ENCODE measurements at places on chromosomes 2 and 18.

DNA sequence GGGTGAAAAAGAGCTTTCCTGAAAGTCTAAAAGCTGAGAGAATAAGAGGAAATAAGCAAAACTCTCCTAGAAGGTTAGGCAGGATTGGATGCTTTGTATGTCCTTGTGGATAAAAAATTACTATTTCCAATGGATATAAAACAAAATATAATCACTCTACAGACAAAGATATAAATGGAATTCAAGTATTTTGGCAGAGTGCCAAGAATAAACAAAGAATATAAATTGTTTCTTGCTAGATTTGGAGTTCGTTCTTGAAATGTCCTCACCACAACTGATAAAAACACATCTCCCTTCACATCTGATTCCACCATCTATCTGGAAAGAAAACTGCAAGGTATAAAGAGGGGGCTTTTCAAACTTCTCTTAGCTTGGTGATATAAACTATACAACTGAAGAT lies 13.3 kb downstream of the SULT1C3 start:
- DNase-seq, result no peak

- no peak for DNase-seq
Observed at GRCh38 chr2:105714141-105714540, 30.6 kb upstream of the NCK2 start.

DNA sequence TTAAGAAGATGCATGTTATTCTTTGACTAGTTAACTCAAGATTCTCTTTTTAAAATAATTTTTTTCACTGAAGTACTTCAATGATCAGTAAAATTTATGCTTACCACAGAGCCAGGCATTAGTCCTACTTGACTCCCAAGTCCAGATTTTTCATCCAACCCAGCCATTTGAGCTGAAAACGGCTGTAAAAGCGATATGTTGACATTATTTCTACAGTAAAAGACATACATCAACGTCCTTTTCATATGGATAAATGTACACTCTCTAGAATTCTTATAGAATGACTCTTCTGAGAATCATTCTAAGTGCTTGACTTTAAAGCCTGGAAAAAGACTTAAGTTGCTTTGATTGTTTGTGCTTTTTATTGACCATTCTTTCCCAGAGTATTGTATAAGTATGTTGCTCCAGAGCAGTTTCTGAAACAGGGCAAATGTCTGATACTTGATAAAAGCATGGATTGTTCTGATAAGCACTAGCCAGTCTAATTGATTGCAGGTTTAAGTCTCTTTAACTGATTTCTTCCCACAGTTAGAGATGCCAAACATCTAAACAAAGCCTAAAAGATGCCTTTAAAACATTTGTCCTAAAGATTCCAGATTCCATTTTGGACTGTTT lies 90.9 kb downstream of the COL5A2 start:
- DNase-seq, result no peak

GRCh38 chr18:4157352-4157751 lies 297.8 kb downstream of the DLGAP1 start:
- DNase-seq, result no peak

DNA sequence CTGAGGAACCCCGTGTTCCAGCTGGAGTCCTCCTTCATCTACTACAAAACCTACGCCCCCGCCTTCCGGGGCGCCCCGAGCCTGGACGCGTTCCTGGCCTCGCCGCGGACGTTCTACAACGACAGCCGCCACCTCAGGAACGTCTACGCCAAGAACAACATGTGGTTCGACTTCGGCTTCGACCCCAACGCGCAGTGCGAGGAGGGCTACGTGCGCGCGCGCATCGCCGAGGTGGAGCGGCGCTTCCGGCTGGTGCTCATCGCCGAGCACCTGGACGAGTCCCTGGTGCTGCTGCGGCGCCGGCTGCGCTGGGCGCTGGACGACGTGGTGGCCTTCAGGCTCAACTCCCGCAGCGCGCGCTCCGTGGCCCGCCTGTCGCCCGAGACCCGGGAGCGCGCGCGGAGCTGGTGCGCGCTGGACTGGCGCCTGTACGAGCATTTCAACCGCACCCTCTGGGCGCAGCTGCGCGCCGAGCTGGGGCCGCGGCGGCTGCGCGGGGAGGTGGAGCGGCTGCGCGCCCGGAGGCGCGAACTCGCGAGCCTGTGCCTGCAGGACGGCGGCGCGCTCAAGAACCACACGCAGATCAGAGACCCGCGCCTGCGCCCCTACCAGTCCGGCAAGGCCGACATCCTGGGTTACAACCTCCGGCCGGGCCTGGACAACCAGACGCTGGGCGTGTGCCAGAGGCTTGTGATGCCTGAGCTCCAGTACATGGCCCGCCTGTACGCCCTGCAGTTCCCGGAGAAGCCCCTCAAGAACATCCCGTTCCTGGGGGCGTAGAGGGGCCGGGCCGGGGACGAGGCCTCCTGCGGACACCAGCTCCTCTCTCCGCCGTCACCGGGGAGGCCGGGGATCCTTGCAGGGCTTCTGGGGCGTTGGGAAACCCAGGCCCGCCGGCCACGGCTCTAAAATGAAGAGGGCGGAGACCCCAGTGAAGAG lies 5.3 kb upstream of the NEU4 start:
- peak; percentile 8 for DNase-seq

GRCh38 chr18:35142275-35142615 lies 98.6 kb upstream of the ZNF397 start:
- no peak for DNase-seq

- no peak for DNase-seq
Observed at GRCh38 chr2:173792741-173793140, 172.4 kb downstream of the SP3 start.

GRCh38 chr2:203909974-203910373 lies 26.6 kb upstream of the ICOS start:
- DNase-seq, result no peak

- DNase-seq, result no peak
Observed at GRCh38 chr18:13762690-13763439, 36.4 kb downstream of the RNMT start.

DNA sequence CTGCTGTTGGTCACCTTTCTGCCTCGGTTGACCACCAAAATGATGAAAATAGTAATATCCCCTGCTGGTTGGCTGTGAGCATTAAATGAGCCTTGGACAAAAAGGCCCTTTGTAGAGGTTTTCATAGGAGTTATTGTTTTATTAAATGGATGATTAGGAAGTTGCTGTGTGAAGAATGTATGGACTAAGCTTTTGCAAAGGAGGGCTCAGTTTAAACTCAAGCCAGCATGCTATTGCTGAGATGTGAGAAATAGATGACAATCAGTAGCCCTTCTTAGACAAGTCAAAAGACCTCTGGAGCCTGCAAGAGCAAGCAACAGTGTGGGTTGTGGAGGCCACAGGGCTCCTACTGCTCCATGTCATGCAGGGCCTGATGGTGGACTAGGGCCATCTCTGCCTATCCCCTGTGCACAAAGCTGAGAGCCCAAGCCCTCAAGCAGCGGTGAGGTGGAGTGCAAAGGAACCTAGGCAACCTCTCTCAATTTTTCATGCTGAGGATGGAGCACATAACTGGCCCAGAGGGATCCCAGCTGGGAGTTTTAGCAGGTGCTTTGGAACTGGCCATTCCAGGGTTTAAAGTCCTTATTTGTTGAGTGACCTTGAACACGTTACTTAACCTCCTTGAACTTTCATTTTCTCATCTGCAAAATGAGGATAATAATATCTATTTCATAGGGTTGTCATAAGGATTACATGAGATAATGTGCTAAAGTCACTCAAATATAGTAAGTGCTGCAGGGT lies 37.1 kb downstream of the FOSL2 start:
- no peak for DNase-seq

DNA sequence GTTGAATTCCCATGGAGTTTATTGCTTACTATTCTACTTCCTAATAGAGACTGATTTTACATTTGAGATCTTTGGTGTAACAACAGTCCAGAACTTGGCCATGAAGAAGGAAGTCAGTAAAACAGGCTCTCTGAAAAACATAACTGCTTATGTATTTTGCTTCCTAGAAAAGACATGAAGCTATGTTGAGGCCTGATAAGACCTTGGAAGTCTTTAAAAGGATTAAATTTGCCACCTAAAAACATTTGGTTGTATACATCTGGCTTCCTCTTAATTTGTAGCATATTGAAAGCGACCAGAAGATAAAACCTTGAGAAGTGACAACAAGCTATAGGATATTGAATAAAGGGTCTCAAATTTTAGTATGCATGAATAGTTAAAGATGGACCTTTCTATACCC lies 36.4 kb downstream of the PTRHD1 start:
- DNase-seq, result no peak

- DNase-seq, result no peak
Observed at GRCh38 chr2:86283411-86284030, 53.9 kb downstream of the REEP1 start.

- peak; percentile 1 for DNase-seq
Observed at GRCh38 chr2:97900806-97901205, 94.9 kb downstream of the TMEM131 start.

DNA sequence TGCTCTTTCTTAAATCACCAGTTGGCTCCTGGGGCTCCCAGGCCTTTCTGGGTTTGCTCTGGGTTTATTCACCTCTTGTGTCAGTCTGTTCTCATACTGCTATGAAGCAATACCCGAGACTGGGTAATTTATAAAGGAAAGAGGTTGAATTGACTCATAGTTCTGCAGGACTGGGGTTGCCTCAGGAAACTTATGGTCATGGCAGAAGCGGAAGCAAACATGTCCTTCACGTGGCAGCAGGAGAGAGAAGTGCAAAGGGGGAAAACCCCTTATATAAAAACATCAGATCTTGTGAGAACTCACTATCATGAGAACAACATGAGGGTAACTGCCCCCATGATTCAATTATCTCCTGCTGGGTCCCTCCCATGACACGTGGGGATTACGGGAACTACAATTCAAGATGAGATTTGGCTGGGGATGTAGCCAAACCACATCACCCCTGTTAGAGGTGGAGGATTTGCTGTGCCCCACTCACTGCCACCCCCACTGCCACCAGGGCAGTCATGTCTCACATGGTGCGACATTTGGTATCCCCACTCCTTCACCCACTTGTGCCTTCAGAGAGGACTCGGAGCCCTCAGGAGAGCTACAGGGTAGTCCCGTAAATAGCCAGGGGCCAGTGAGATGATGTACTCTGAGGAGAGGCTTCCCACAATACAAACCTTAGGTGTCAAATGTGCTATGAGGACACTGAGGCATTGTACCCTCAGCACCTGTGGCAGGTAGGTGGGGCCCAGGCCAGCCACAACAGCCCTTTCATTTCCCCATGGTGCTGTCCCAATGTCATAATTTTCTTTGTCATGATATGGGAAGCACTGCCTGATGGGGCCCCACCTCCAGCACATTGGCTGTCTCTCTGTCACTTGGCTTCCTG lies 35.7 kb downstream of the CDC42EP3 start:
- no peak for DNase-seq

DNA sequence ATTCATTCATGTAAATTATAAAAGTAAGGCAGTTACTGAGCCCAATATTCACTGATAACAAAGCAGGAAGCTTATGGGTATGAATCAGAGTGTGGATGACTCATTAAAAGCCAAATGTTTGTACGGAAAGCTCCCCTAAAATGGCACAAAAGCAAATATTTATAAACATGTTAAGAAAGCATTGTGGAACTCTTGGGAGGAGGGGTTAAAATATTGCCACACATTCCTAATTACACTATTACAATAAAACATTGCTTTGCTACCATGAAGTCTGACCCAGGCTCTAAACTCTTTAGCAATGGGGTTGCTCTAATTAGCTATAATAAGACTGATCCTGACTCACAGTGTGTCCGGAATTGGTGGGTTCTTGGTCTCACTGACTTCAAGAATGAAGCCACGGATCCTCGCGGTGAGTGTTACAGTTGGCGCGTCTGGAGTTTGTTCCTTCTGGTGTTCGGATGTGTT lies 110.9 kb downstream of the NAB1 start:
- peak; percentile 39 for DNase-seq

- DNase-seq, result no peak
Observed at GRCh38 chr2:109342930-109343329, 213.9 kb downstream of the SH3RF3 start.

DNA sequence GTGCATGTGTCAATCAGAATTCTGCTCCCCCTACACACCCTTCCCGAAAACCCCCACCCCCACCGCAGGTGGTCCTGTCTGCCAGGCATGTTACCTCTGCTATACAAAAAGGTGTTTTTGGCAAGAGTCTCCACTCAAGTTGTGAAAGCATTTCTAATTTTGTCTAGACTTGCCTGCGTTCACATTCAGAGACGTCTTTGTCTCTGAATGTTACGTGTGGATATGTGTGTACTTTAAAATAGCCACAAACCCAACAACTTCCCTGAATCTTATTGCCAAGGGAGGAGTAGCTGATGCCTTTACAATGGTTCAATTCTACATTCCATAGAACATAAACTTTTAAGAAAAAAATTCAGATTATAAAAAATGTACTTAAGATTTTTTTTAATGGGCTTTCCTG lies 66.6 kb downstream of the ITGA4 start:
- DNase-seq, result no peak
